ENCODE measurements at places on chromosomes 7 and 10.

DNA sequence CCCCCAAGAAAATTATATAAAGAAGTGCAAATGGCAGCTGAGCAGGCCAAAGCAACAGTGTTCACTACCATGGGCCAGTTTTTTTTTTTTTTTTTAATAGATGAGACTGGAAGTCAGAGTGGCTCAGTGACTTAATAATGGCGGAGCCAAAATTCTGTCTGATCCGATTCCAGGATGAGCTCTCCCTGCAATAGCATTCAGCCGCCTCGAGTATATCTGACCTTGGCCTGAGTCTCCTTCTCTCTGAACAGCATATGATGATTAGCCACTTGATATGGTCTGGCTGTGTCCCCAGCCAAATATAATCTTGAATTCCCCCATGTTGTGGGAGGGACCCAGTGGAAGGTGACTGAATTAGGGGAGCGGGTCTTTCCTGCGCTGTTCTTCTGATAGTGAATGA lies 76.7 kb upstream of the PRLHR start:
- DNase-seq, result no peak

- no peak for DNase-seq
Observed at GRCh38 chr7:1552200-1552599, 3.8 kb downstream of the TMEM184A start.

GRCh38 chr7:131027287-131027773 lies 293.3 kb upstream of the KLF14 start:
- peak; percentile 49 for DNase-seq

- DNase-seq, result no peak
Observed at GRCh38 chr7:130485734-130486113, 6.2 kb upstream of the MEST start.

DNA sequence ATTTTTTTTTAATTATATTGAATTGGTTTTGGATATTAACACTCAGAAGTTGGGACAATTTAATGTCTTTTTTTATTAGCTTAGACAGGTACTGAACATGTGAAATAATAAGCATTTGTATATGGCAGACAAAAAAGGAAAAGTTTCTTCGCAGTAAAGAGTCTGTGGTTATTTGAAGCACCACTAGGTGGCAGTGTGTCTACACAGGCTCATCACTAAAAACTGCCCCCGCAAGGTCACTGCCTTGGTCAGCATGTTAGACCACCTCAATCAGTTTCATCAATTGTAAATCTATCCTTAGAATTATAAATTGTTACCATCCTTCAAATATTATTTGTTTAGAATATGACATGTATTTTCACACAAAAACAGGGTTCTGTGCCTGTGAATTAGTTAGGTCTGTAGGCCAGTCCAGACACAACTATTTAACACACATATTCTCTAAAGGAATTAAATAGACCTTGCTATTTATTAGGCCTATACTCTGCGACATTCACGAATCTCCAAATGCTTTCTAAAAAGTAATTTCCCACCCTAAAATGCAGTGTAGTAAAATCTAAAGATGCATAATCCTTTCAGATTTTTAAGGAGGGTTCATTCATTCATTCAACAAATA lies 17.0 kb downstream of the PNLIPRP3 start:
- no peak for DNase-seq

DNA sequence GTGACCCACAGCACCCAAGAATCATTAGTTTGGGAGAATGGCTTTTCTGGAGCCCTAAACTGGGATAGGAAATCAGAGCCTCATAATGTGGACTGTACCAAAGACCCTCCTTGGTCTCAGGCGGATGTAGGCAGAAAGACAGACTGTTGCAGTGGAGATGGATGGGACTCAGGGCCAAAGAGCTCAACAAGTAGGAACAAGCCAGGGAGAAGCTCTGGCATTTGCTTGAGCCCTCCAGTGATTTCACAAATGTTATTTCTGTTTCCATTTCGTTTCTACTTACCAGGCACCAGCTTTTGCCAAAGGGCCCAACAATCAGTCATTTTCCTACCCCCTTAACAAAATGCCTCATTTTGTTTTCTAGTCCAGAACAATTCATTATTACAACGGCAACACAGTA lies 762.7 kb downstream of the KCNMA1 start:
- no peak for DNase-seq

GRCh38 chr10:21552638-21553037 lies 18.6 kb downstream of the MLLT10 start:
- no peak for DNase-seq

GRCh38 chr10:13844651-13845050 lies 257.9 kb downstream of the PRPF18 start:
- no peak for DNase-seq

- no peak for DNase-seq
Observed at GRCh38 chr10:13724484-13724883, 137.7 kb downstream of the PRPF18 start.

GRCh38 chr10:6108631-6109443 lies 20.0 kb downstream of the RBM17 start:
- DNase-seq, result no peak

DNA sequence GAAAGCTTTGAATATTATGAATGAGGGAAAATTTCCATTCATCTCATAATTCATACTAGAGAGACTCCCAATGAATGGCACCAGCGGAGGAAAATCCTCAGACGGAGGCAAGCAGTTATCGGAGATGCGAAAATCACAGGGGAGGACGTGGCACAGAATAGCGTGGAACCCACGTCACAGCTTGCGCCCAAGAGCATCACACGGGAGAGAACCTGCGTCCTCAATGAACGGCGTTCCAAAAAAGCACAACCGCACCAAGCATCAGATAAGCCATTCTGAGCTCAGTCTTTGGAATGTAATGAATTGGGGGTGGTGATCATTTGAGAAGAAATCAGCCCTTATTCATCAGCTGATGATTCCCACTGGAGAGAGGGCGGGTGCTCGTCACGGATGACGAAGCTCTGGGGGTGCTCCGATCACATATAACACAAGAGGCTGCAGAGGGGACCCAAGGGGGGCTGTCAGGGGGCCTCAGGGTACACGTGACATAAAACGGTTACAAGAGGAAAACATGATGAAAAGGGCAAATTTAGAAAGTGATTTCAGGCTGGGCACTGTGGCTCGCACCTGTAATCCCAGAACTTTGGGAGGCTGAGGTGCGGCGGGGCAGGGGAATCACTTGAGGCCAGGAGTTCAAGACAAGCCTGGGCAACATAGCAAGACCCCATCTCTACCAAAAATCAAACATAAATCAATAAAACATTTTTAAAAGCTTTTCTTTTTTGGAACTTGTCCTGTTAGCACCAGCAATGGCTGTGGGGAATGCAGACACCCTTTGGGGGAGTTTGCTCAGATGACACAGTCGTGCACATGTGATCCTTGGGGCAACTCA lies 33.8 kb upstream of the FIS1 start:
- DNase-seq, result no peak

- no peak for DNase-seq
Observed at GRCh38 chr10:86186633-86187032, 180.0 kb downstream of the GRID1 start.

DNA sequence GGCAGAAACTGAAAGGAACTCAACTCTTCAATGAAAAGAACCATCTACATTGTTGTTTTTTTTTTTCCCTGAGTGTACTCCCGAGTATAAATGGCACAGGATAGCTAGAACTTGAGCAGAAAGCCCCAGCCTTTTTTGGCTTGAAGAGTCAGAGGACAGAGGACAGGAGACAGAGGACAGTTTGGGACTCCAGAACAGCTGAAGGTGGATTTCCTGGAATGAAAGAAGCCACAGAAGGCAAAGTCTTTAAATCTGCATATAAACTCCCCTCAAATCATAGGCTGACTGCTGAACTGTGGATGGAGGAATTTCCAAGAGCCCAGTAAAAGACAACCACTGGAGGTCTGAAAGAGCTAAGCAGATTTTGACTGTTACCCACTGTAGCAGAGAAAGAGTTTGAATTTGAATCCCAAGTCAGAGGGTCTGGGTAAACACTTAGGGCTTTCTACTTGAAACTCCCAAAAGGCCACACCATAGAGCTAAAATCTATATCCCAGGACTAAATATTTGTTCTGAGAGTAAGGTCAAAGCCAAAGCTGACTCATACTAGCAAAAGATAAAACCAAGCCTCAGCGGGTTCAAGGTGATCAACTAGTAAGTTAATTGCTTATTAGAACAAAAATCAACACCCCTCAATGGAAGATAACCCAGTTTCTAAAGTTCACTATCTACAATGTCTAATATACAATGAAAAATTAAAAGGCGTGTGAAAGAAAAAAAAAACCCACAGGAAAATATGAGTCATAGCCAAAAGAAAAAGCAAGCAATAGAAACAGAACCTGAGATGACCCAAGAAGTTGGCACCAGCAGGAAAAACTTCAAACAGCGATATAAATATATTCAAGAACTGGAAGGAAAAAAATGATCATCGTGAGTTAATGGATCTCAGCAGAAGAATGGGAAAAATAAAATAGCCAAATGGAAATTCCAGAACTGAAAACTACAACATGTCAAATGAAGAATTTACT lies 1.8 kb upstream of the OPN1SW start:
- DNase-seq, result no peak

- no peak for DNase-seq
Observed at GRCh38 chr10:19840776-19841175, 24.5 kb downstream of the PLXDC2 start.

DNA sequence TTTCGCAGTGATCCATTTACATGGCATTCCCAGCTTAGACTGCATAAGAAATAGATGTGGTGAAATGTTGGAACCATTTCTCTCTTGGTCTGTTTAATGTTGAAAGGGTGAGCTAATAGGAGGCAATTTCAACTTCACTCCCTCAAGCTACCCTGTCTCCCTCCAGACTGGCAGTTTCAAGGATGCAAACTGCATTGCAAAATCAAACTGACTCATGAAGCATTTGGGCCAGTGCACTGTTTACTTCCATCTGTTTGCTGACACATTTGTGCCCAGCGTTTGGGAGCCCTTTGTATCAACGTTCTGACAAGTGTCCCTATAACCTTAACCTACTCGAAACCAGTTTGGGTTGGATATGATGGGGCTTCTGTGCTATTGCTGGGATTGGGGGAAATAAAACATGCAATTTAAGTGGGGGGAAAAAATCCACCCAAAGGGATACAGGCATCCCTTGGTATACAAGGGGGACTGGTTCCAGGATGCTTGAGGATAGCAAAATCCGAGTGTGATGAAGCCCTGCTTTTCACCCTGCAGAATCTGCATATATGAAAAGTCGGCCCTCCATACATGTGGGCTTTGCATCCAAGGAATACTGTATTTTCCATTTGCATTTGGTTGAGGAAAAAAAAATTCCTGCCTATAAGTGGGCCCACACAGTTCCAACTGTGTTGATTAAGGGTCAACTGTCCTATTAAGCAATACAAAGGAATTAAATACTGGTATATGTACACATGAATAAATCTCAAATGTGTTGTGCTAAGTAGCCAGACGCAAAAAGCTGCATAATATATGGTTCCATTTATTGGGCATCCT lies 15.6 kb downstream of the RHEB start:
- no peak for DNase-seq

GRCh38 chr7:90988996-90989765 lies 275.1 kb upstream of the FZD1 start:
- DNase-seq, result no peak
